ENCODE measurements at places on chromosomes 13 and 19.
A peak's percentile ranks its signal among the peaks of the same experiment; 100 is the strongest.

GRCh38 chr13:107586216-107586615 is 629.1 kb downstream of the LIG4 start:
- no peak for DNase-seq

- no peak for DNase-seq
Measured at GRCh38 chr19:47766670-47767069, 11.8 kb upstream of the SELENOW start.

DNA sequence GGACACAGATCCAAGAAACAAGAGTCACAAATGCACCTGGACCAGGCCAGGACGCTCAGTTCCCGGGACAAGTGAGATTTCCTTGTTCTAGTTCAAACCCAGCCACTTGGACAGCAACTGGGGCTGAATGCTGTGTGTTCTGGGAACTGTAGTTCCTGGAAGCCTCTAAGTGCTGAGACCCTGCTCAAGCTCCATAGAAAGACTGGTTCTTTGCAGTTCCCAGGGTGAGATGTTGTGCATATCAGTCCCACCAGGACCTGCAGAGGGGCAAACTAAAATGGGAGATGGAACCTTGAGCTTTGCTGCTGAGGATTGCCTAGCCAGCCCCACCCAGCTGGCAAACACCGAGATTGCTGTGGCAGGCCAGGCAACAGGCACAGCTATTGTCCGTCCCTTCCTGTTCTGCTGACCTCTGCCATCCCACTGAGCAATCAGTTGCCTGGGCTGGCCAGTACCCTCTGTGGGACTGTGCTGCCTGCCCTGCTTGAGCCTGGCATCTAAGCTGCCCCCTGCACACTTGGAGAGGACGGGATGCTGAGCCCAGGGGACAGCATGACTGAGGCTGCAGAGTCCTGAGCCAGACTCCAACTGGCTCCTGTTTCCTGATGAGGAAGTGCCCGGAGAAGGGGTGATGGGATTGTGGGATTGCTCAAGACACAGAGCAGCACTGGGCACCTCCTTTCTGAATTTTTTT is 1.4 kb upstream of the GIPC1 start:
- no peak for DNase-seq

DNA sequence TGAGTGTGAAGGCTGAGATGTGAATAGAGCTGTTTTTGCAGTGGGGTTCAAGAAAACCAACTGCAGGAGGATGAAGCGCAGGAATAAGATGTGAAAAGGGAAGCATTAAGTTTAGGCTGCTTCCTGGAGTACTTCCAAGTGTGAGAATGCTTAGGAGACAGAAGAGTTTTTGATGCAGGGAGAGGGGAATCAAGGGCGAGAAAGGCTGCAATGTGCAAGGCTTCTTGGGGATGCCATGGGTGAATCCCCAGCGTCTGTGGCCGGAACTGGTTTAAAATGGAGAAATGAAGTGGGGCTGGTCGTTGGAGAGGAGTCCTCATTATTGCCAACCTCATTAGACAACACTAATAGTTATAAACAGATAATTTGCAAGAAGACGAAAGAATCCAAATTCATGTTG is 764.9 kb downstream of the LIG4 start:
- no peak for DNase-seq

DNA sequence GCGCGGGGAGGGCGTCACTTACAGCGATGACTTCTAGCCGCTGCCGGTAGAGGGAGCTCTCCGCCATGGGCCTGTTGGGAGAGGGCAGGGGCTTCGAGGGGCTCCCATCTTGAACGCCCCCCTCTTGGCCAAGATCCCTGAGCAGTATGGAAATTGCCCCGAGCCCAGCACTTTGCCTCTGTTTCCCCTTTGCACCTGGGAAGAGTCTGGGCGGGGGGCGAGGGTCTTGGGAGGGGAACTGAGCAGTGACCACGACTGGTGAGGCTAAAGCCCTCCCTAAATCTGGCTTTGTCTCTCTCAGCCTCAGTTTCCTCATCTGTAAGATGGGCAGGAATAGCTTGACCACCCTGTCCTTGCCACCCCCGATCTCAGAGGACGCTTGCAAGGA is 2.8 kb downstream of the PALM3 start:
- DNase-seq: peak; percentile 21

DNA sequence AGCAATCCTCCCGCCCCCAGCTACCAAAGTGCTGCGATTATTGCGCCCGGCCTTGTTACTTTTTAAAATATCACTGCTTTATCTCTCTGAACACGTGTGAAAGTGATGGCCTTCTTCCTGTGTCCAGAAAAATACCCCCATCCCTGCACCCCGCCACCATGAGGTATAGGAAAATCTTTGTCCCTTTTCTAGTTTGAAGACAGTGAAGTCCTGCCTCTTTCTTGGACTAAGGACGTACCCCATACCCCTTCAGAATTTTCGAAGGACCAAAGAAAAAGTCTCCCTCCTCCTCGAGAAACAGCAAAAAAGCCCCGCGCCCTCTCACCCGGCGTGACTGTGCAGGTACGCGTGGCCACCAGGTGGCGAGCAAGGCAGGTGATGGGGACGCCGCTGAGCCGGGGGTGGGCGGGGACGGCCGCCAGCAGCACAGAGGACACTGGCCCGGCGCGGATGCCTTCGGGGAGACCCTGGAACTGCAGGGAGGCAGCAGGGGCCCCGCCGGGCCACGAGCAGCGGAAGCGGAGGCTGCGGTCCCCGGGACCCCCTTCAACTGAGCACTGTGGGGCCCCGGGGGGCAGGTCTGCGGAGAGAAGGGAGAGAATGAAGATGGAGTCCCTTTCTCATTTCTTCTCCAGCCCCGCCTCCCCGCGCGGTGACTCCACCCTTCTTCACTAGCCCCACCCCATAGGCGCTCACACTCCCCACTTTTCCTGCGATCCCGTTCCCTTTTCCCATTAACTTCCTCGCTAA is 3.2 kb downstream of the VSIG10L start:
- DNase-seq: peak; percentile 80

GRCh38 chr19:56312342-56312741 is 2.3 kb downstream of the ZSCAN5A start:
- no peak for DNase-seq

- DNase-seq: no peak
Measured at GRCh38 chr13:111022886-111023285, 92.2 kb upstream of the ARHGEF7 start.

GRCh38 chr13:86960876-86961275 is 710.3 kb upstream of the SLITRK5 start:
- no peak for DNase-seq

DNA sequence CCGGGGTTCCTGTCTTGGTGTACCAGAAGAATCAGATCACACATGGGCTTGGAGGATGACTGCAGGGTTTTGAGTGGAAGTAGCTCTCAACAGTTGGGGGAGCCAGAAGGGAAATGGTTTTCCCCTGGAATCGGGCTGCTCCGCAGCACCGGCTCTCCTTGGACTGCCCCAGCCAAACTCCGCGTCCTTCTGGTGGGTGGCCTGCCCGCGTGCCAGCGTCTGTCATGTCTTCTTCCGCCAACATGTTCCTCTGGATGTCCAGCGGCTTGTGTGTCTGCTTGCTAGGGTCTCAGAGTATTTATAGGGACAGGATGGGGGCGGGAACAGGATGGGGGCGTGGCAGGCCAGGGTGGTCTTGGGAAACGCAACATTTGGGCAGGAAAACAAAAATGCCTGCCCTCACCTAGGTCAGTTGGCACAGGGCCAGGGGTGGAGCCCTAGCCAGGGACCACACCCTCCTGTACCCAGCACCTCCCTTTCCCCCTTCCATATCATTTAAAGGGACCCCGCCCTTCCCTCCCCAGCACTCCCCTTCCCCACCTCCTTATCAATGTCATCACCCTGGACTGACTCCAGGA is 1.3 kb upstream of the ZNF30 start:
- DNase-seq: no peak

DNA sequence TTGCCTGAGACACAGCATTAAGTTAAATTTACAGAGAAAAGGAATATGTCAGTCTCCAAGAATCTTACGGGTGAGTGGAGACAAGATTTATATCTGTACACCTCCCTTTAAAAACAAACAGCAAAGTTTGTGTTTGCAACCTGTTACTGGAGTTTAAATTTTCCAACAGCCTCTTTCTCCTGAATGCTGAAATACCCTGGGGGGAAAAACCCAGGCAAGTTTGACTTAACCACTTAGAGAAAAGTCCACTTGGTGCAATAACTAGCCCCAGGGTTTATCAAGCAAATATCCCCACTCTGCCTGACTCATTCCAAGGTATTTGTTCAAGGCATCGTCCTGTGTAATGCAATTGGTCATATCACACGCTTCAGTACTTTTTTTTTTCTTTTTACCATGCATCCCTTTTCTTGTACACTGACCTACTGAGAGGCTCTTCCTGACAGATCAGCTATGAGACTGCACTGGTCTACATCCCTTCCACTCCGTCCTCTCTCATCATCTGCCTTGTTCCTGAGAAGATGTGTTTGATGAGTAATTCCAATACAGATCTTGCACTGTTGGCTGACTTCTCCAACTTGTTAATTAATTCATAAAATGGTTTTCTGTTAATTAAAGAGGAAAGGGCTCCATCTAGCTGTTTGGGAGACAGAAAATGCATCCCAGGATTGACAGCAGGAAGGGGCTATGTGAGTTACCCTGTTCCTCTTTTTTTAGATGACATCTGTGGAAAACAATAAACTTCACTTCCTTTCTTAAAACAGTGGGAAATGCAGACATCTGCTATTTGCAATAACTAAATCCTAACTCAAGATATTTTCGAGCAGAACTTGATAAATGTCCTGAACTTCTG is 212.5 kb upstream of the IRS2 start:
- DNase-seq: no peak

DNA sequence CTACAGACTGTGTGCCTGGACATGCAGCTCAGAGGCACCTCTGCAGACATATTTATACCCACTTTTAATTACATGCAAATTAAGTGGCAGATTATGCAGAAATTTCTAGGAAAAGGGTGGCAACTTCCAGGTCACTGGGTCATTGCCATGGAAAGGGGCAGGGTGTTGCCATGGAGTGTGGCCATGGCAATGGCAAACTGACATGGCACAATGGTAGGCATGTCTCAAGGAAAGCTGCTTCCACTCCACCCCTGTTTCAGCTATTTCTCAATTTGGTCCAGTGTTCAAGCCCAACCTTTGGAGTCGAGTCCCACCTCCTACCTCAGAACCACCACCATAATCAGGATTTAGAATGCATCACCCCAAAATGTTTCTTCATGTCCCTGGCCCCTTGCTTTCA is 170.7 kb upstream of the TSHZ3 start:
- DNase-seq: no peak

DNA sequence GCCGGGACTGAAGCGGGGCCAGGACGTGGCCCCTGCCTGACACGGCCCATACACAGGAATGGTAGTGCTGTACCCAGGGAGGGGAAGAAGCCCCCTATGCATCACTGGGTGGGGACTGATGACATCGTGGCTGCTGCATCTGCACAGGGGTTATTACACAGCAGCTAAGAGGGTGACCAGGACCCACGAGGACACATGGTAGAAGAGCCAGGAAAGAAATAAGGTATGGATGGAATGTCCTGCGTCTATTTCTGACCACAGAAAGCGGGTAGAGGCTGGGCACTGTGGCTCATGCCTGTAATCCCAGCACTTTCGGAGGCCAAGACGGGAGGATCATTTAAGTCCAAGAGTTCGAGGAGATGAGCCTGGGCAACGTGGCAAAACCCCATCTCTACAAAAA is 24.1 kb downstream of the DCAF15 start:
- no peak for DNase-seq

GRCh38 chr13:93146584-93147297 is 79.9 kb upstream of the GPC6 start:
- no peak for DNase-seq

DNA sequence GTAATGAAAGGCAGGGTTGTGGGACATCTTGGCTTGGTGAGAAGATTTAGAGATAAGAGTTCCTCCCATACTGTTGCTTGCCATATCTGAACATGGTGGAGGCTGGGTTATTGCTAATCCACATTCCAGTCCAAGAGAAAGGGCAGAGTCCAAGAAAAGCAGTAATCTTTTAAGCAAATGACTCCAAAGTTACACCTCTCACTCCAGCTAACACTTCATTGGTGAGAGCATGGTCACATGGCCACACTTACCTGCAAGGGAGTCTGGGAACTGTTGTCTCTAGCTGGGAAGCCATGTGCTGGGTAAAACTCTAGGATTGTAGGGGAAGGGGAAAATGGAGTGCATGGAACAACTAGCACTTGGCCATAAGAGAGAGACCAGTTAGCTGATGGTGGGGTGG is 5.6 kb downstream of the C19orf81 start:
- no peak for DNase-seq

GRCh38 chr13:112531263-112531794 is 56.6 kb downstream of the TUBGCP3 start:
- DNase-seq: no peak

- DNase-seq: no peak
Measured at GRCh38 chr13:39486758-39487157, 116.2 kb downstream of the LHFPL6 start.

DNA sequence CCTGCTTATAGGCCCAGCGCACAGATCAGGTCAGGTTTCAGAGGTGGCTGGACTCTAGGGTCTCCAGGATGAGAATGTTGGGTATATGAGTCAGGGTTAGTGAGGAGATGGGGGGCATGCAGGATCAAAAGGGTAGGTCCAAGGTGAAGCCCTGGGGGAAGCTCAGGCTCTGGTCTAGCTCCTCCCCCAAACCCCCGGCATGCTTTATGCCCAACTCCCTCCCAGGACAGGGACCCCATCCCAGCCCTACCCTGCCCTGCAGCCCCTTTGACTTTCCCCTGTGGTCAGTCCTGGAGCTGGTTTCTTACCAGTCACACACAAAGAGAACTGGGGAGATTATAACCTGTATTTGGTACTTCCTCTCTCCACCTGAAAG is 9.8 kb upstream of the CEACAM18 start:
- no peak for DNase-seq

DNA sequence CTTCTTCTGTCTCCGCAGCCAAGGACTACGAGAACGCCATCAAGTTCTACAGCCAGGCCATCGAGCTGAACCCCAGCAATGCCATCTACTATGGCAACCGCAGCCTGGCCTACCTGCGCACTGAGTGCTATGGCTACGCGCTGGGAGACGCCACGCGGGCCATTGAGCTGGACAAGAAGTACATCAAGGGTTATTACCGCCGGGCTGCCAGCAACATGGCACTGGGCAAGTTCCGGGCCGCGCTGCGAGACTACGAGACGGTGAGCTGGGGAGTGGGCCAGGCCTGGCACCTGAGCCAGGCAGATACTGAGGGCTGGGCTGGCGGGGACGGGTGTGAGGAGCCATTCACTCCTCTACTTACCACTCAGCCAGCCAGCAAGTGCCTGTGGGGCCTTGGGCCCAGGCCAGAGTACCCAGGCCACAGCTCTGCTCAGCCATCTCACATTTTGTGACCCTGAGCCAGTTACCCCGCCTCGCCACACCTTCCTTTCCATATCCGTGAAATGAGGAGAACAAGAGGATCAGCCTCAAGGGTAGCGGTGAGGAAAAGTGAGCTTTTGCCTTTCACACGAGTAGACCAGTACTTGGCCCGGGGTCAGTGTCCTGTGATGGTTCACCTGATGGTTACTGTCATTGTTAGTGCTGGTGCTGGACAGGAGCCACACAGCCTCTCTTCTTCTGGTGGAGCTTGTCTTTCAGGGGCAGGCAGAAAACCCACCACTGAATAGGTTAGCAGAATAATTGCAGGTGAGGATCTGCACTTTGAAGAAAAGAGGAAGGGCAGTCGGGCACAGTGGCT is 7.0 kb downstream of the PPP5C start:
- DNase-seq: no peak

GRCh38 chr19:49188626-49189200 is 31.1 kb downstream of the TRPM4 start:
- DNase-seq: no peak
